ENCODE measurements at places on chromosomes 4 and X.

GRCh38 chr4:73765296-73765695, 24.9 kb downstream of the CXCL8 start:
- DNase-seq = no peak

DNA sequence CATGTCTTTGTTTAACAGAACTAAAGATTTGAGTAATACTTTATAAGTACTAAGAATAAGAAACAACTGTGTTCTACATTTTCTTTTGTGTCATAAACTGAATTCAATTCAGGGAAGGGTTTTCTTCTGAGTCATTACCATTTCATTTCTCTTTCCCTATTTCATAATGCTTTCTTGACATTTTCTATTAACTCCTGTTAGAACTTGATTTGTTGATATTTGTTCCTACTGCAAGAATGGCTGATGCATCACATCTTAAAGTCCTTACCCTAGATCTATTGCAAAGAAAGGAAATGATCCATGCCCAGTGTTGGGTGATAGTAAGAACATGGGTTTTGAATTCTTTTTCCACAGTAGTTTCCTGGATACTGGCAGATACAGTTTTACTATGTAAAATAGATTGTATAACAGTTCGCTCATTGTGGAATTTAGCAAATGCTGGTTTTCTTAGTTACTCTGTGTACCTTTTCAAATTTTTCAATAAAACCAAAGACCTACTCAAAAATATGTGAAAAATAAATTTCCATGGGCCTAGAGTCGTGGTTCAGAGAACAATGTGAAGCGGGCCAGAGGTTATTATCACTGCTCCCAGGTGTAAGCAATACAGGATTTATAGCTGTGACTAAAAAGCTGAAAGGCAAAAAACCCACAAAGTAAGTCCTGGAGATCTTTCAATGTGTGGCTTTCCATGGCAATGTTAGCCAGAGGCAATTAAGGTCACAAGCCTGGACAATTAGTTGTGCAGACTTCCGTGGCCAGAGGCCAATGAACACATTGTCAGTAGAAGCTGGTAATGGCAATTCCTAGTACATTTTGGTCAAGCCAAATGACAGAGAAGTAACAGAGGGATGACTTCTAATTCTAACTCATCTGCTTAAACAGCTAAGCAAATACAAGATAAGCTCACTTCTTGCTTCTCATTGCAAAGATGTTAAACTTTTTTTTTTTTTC, 127.3 kb upstream of the FAT4 start:
- no peak for DNase-seq

DNA sequence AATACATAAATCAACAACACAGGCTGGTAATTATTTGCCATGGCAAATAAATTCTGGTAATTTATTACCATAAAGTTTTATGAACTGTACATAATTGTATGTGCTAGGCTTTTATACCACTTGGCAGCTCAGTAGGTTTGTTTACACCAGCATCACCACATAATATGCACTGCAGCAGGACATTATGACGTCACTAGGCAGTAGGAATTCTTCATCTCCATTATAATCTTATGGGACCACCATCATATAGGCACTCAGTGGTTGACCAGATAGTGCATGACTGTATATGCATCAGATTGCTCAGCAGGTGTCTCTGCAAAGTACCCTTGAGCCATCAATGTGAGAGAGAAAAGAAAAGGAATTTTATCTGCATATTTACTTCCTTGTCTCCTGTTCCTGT, 295.4 kb downstream of the CFAP47 start:
- DNase-seq = no peak

GRCh38 chr4:122946142-122946541, 23.7 kb upstream of the NUDT6 start:
- DNase-seq = no peak

Measured in cortex of kidney (tissue), 1 donor.